ENCODE measurements at places on chromosomes 12 and 14.

DNA sequence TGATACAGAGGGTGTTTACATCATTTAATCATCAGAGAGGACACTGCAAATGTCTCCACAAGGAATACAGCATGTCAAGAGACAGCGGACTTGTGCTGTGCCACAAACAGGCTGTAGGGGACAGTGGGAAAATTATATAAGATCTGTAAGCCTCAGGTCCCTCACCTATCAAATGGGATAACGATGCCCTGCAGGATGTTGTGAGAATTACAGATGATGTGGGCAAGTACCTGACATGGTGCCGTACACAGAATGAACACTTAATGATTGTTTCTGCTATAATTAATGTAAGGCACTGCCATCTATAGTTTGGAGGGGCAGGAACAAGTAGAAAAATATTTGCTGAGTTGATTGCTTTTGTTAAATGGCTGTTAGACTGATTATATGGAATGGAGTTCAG, 81.9 kb upstream of the GTF2A1 start:
- peak; percentile 27 for DNase-seq

DNA sequence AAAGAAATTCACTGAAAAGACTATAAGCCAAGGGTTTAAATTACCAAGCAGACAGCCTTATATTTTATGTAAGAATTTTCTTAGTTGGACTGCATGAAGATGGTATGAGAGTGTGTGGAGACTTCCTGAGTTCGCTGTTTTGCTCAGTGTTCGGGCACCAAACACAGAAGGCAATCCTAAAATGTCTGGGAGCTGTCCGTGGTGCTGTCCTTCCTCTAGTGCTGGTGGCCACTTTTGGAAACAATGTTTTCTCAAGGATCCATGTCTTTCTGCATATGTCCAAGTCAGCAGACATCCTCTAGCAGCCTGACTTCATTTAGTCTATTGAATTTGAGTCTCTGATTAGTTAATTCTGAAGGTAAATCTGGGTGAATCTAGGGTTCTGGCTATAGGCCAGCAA, 135.8 kb downstream of the SLC8A3 start:
- DNase-seq = peak; percentile 38

GRCh38 chr12:31737763-31738162, 8.9 kb upstream of the AMN1 start:
- DNase-seq = no peak

- no peak for DNase-seq
Measured at GRCh38 chr14:59582161-59582560, 5.5 kb upstream of the CCDC175 start.

- no peak for DNase-seq
Measured at GRCh38 chr14:75418850-75419768, 8.7 kb upstream of the JDP2 start.

- no peak for DNase-seq
Measured at GRCh38 chr14:23376482-23377197, at the start of gene CMTM5. Gene CMTM5 (plus strand): TSS chr14:23377046. CDS start chr14:23377252, 206 bp downstream.

DNA sequence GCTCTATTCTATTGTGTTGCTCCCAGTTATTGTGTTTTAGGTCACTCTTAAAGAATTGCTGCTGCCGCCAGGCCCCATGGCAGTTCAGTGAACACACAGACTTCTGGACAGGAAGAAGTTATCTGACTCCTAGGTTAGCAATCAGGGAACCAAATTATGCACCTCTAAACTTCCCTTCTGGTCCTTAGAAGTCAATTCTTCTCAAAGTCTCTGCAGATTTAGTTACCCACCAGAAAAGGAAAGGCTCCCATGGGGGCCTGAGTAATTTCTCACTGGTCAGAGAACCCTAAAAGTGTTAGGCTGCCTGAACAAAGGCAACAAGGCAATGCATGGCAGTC, 10.0 kb downstream of the EMP1 start:
- no peak for DNase-seq

DNA sequence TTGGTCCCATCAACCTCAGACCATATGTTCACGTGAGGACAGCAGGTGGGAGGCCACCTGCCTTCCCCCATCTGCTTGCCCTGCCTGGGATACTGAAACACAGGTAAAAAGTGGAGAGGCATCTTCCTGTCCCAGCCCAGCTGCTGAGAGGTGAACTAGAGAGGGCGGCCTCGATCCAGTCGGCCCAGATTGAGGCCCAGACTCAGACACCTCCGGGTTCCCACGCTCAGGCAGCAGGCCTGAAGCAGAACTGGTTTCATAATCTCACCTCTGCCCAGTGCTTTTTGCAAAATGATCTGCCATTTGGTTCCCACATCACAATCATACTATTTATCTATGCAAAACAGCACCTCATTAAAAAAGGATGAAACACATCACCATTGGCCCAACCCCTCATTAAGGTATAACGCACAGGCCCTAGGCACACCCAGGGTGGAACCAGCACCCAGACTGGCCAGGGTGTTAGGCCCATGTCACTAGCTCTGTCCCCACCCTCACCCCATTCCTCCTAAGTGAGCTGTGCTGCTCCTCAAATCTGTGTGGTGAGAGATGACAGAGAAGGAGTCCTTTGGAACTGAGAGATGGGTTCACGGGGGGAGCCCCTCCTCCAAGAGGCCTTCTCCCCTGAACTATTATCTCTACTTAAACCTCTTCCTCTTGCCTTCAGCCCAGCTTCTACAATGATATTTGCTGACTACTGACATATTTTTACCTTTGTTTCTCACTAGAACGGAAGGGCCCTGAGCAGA, 81.1 kb downstream of the ZFP36L1 start:
- DNase-seq = no peak

- no peak for DNase-seq
Measured at GRCh38 chr12:49420556-49420955, 53.3 kb downstream of the SPATS2 start.

DNA sequence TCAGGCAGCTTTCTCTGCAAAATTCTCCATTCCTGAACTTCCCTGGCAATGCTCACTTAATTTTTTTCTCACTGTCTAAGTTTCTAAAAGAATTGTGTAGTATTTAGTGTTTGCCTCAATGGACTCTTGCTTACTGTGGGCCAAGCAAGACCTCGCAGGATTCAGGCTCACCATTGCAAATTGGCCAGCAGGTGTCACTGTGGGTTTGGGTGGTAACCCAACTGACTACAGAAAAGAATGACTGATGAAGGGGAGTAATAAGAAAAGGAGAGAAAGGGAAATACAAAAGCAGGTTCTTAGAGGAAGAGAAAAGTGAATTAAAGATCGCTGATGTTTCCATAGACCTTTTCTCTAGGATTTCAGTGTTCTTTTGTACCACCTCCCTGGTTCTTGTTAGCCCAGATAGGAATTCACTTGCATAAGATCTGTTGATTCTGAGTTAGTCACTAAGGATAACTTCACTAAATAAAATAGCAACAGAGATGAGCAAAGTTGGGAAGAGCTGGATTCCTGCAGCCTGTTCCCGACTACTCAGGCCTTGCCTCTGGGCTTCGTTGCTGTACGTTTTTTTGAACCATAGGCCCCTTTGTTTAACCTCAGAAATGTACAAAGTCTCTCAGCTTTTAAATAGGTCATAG, 386.5 kb upstream of the DDHD1 start:
- peak; percentile 73 for DNase-seq

- DNase-seq = no peak
Measured at GRCh38 chr14:91464615-91465205, 45.4 kb downstream of the PPP4R3A start.

DNA sequence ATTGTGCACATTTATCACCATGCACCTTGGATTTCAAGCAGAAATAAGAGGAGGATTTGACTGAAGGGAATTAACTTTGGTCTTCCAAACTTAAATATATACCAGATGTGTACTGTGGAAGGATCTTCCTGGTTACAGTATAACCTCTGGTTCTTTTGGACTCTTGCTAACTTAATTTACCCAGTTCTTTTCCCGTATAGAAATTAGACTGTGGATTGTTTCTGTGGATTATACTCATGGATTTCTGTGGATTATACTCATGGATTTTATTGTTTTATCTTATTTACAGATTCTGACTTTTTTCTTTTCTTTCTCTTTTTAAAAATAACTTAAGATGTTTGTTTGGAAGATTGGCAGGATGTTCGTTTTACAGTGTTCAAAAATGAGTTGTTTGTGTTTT, 215.3 kb downstream of the RAD51B start:
- DNase-seq = no peak

DNA sequence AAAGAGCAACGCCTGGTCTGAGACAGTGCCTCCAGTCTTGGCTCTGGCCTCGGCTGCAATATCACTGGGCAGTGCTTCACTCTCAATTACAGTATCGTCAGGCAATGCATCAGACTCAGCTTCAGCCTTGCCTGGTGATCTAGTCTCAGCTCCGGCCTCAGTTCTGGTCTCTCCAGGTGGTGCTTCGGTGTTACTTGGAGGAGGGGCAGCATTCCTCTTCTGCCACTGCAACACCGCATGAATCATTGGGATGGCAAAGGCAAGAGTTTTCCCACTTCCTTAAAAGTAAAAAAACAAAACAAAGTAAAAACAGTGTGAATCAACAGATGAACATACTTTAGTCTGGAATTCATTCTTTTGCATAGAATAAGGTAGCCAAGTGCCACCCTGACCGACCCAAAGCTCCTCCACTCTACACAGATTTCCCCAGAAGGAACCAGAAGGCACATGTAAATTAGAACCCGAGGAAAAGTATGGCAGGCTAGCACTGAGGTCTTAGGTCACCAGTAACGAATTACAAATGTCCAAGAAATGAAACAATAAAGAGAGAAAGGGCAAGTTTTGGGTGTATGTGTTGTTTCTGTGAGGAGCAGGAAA, 18.6 kb downstream of the DDX24 start:
- DNase-seq = no peak

GRCh38 chr14:26255213-26255612, 342.6 kb downstream of the NOVA1 start:
- DNase-seq = no peak

DNA sequence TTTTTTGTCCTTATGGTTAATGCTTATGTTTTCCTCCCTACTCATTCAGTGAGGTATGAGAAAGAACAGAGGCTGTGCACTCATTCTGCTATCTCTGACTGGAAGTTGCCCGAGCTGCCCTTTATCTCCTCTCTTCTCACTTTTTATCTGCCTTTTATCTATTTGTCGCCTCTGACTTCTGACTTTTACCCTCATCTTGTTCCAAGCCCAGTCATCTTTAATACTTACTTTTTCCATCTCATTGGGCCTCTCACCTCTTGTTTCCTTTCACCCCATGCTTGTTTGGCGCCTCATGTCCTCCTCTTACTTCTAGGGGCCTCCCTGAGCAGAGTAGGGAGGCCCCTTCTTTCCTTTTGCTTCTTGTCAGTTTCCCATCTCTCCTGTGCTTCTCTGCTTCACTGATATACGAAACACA, 50.7 kb downstream of the DIP2B start:
- no peak for DNase-seq

DNA sequence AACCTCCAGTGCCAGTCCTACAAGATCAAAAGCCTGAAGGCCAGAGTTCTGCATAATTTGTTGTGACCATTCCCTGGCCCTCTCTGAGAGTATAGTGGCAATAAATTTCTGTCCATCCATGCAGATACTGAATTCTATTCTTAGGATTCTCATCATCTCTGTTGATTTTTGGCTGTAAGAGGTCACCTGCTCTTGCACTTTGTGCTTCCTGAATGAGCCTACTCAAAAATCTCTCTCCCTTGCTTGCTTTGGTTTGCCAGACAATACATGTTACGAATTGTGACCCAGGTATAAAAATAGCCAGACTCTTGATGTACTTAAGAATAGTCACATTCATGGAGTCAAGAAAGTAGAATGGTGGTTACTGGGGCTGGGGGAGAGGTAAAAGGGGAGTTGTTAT, 16.7 kb downstream of the ZNF664 start:
- DNase-seq = no peak

- no peak for DNase-seq
Measured at GRCh38 chr12:113474635-113475436, 3.2 kb upstream of the LHX5 start.

GRCh38 chr14:68131907-68132306, 312.3 kb downstream of the RAD51B start:
- no peak for DNase-seq

- DNase-seq = no peak
Measured at GRCh38 chr12:101115326-101115725, 94.7 kb downstream of the SLC5A8 start.

DNA sequence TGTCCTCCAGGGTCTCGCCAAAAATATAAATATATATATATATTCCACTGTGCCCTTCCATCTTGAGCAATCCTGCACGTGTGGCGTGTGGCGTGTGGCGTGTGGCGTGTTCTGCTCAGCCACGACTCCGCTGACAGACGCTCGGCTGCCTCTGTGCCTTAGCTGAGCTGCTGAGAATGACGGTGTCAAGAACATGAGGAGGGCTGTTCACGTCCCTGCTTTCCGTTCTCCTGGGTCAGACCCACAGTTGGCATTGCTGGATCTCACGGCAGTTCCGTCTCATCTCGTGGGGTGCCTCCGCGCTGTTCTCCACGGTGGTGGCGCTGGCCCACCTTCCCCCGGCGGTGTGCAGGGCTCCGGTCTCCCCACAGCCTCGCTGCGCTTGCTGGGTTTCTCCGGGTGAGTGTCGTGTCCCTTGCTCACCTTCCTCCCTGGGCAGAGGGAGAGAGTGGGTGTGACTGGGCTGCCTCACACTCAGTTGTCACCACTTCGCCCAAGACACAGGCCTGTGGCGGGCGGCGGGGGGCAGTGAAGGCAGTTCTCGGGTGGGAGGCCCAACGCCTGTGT, 9.4 kb downstream of the GPR132 start:
- no peak for DNase-seq

DNA sequence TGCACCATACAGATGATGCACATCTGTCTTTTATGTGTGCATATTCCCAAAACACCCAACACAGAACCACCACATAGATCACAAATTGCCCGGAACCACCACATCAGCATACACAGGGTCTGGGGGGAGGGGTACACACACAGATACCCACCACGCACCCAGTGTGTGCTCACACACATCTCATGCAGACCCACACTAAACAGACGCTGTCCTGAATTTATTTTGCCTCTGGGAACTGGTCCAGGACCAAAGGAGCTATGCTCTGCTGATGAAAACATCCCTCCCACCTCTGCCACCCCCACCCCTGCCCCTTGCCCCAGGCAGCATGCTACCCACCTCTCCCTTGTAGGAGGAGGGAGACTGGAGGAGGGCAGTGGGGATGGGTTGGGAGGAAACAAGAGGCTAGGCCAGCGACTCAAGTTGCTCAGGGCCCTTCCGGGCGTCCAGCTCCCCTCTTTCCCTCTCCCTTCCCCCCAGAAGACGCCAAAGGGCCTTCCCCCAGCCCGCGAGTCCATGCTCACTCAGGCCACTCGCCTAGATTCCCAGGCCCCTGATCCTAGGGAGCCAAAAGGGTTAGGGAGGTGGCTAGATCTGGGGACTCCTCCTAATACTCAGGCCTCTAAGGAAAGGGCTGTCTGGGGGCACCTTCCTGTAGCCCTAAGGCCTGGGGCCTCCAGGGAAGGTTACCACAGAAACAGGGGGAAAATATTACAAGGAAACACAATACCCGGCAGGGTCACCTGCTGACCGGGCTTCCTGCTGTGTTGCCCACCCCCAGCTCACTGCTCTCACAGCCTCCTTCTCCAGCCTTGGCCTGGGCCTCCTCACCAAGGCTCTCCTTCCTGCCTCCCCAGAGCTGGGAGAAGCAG, 3.1 kb downstream of the HDAC7 start:
- no peak for DNase-seq

GRCh38 chr12:86597431-86597830, 341.2 kb upstream of the MGAT4C start:
- DNase-seq = no peak

DNA sequence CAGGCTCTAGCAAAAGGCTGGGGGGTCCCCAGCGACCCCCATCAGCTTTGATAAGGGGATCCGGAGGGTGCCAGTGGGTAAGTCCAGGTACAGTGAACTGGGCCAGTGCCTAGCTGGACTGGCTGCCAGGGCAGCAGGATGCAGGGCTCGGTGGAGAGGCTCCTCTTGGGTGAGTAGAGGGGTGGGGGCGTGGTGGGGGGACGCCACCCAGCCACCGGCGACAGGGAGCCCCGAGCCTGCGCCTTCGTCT, 171 bp downstream of the RAPGEF3 start:
- DNase-seq = no peak

GRCh38 chr14:61704554-61704953, 9.2 kb downstream of the HIF1A start:
- DNase-seq = no peak

Data from HepG2 (cell line).